ENCODE measurements at places on chromosomes 5 and 9. TPM values are rescaled to one million over a fixed set of nuclear protein-coding genes. Genes with fewer than 3 reads are reported as not detected.

DNA sequence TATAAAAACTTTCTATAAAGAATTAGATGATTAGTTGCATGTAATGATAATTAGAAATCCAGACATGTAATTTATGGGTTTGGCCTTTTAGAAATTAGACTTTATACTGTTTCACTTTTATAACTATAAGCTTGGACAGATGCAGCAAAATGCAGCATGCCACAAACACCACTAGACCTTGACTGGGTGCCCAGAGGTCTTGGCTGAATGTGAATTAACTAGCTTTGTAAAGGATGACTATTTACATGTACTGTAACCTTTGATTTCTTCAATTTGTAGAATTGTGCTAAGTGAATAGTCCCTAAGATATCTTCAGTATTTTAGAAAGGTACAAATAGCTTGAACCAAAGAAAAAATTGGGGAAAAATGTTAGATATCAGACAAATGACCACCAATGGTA, 2168.1 kb downstream of the MAT2B start:
- no peak for DNase-seq

DNA sequence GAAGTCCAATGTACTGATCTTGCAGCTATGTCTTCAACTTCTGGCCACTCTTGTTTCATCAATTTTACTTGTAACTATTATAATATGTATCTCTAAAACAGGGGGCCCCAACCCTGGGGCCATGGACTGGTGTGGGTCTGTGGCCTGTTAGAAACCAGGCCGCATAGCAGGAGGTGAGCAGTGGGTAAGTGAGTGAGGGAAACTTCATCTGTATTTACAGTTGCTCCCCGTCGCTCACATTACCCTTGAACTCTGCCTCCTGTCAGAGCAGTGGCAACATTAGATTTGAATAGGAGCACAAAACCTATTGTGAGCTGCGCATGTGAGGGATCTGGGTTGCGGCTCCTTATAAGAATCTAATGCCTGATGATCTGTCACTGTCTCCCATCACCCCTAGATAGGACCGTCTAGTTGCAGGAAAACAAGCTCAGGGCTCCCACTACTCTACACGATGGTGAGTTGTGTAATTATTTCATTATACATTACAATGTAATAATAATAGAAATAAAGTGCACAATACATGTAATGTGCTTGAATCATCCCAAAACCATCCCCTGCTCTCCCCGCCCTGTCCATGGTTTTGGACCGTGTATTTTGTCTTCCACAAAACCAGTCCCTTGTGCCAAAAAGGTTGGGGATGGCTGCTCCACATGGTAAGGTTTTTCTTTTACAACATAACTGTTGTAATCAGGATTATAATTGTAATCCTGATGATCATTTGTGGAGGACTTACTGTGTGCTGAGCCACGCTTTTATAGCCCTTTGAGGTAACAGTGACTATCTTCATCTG, 26.9 kb upstream of the SH3PXD2B start:
- no peak for DNase-seq

GRCh38 chr5:75736273-75736672, 19.0 kb upstream of the POC5 start:
- DNase-seq, result no peak

GRCh38 chr9:97747201-97747965, 50.2 kb upstream of the XPA start:
- no peak for DNase-seq

DNA sequence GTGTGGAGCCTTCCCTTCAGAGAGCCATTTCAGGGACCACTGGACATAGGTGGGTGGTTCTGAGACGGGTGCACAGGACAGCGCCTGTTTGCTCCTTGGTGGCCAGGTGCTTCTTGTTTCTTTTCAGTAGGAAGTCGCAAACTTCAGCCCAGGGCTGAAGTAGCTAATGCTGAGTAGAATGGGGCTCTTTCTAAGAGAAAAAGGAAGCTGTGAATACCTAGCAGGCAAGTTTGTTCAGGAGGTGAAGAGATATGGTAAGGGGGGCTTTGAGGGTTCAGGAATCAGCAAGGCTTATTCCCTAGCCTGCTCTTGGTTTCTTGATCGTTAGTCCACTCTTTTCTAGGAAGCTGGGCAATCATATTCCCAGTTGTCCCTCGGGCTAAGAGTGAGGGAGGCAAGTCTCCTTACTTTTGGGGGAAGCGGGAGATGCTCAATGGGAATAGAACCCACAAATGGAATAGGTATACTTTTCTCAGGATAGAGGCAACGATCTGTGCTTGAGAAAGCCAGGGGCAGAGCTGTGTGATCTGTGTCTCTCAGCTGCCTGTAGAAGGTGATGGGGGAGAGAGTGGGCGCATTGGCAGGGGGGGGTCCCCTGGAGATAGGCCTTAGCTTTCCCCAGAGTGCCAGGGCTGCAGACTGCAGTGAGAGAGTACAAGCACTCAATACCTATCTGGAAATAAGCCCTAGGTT, 1.9 kb upstream of the PURA start:
- no peak for DNase-seq

- DNase-seq, result no peak
Measured at GRCh38 chr5:133226186-133226585, 174.4 kb downstream of the HSPA4 start.

DNA sequence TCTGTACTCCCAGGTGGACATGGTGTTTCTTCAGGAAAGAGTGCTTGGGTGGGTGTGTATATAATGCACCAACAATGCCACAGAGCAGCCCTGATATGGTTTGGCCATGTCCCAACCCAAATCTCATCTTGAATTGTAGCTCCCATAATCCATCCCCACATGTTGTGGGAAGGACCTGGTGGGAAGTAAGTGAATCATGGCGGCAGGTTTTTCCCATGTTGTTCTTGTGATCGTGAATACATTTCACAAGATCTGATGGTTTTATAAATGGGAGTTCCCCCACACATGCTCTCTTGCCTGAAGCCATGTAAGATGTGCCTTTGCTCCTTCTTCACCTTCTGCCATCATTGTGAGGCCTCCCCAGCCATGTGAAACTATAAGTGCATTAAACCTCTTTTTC, 158.5 kb downstream of the NR3C1 start:
- DNase-seq, result no peak

DNA sequence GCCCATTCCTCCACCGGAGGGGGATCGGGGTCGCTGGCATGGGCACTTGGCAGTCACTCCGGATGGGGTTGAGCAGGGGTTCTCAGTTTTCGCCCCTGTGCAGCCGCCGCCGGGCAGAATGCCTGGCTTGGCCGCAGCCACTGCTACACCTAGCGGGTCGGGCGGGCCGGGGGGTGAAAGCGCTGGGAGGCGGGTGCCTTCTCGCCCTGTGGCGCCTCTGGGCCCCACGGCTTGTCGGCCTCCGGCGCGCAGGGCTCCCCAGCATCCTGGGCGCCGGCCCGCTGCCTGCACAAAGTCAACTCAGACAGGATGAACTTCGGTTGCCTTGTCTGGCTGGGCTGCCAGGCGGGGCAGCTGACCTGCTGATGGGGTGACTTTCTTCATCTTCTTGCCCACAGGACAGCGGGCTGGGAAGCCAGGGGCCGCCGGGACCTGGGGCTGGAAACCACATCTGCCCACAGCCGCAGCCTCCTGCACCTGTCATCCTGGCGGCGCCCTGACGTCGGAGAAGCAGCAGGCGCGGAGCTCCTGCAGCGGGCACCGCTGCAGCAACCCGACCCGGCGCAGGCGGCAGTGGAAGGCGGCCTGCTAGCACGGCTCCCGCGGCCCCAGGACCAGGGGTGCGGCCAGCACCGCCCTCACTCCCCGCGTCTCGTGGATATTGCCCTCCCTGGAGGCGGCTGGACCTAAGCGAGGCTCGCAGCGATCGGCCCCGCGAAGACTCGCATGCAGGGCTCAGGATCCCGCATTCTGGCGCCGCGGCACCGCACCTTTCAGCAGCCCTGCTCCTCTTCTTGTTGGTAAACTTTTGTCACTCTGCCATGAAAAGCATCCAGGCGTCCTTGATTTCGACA, 1.3 kb upstream of the ANKRD18A start:
- peak; percentile 40 for DNase-seq

DNA sequence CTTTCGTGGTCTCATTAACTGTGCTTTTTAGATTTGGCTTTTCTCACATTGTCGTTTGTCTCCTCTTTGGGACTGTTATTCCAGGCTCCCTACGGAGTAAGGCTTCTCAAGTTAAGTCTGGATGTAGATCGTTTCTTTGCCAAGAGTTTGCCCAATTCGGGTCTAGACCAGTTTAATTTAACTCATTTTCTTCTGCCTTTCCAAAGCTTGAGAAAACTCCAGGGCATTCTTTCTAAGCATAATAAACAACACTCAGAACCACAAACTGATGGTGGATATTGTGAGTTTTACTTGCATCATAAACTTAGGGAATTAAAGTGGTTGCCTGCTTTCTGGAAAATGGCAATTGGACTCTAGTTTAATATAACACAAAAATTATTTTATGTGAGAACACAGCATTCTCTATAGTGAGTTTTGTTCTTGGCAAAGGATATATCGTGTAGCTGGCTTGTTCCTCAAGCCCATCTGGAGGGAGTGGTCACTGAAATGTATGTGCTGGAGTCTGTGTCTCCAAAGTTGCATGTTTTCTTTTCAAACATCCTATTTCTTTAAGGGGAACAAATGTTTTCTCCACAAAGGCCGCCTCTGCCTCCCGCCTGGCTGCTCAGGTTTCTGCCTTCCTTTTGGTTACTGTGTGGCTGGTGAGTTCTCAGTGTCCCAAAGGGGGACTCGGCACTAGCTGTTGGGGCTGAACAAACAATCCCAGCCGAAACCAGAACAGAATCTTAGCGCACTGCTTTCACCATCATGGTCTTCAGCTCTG, 211.3 kb upstream of the FBN2 start:
- DNase-seq, result no peak

DNA sequence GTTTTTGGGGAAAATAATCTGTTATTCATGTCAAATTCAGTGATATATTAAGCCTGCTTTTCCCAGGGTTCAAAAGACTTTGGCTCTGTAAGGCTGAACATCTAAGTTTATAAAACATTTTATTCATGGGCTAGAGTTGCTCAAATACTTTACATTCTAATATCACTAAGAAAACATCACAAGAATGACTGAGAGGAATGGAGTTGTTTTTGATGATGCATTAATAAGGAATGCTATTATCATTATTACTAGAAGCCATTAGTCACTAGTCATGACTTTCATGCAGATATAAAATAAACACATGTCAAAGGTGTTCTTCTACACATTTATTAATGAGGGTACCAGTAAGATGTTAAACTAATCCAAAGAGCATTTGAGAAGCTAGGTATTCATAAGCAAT, 185.5 kb upstream of the KCNN2 start:
- DNase-seq, result no peak

- DNase-seq, result no peak
Measured at GRCh38 chr9:84991514-84991870, 322.0 kb downstream of the NTRK2 start.

DNA sequence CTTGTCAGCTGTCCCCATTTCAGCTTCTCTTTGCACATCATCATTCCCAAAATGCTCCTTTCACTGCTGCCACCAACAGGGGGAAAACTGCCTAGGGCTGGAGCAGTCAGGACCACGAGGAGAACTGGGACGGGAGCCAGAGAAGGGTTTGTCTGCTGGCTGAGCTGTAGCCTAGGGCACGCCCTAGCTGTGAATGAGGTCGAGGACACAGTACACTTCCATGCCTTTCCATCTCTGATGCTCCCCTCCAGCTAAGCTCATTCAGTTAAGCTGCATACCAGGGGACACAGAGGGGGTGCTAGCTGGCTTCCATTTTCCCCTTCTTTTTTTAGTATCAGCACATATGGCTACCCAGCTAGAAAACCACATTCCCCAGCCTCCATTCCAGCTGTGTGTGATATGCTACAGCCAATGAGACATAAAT, 64.7 kb downstream of the STK10 start:
- DNase-seq, result peak; percentile 47

GRCh38 chr5:149481485-149481884, 69.8 kb downstream of the CSNK1A1 start:
- DNase-seq, result no peak

DNA sequence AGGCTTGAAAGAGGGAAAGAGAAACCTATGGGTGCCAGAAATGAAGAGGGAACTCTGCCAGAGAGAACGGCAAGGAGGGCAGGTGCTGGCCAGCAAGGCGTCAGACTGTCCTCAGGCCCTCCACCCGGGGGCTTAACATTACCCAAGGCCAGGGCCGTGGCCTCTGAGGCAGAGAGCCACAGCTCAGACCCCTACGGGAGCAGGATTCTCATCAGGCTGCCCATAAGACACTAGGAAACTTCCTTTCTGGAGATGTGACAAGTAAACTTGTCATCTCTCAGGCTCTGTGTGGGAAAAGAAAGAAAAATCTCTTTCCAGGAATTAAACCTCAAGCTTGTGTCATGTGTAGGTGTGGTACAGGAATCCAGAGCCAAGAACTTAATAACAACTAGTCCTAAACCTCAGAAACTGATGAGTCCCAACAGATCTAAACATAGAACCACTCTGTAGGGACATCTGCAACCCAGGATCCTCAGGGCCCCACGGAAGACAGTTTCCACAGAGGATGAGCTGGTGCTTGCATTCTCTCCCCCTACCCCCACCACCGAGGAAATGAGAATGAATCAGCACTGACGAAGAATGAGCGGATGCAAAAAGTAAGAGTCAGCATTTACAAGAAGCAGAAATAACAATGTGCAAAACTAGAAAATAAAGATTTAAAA, 74.3 kb downstream of the DCP2 start:
- DNase-seq, result no peak

- DNase-seq, result no peak
Measured at GRCh38 chr9:91305596-91306295, 56.0 kb downstream of the AUH start.

- DNase-seq, result no peak
Measured at GRCh38 chr9:81669041-81669651, 20.2 kb downstream of the TLE1 start.

GRCh38 chr5:151678713-151679112, 8.0 kb downstream of the SPARC start:
- DNase-seq, result no peak

- DNase-seq, result no peak
Measured at GRCh38 chr5:167575330-167575729, 716.1 kb upstream of the WWC1 start.

DNA sequence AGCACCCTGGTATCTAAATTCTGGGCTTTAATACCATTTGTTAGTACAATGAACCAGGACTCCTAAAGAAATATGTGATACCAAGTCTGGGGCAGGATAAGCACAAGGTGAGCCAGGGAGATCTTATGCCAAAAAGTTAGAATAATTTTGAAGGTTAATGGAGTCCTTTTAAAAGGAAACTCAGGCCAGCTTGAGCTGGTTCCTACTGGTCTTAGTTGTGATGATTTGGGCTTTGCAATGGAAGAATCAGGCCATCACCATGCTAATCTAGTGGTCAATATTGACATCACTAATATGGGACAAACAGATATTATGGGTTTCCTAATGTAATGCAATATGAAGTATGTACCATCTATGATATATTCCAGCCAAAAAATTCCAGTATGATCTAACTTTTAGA, 7.5 kb upstream of the SPATA9 start:
- no peak for DNase-seq

The MARVELD2 gene
- 48.7 TPM for total RNA-seq

The PCDHGA7 gene
- total RNA-seq, result 3.3 TPM

The PCDH1 gene
- total RNA-seq, result 92.5 TPM

The CDH9 gene
- total RNA-seq, result not detected

The LHX3 gene
- total RNA-seq, result not detected

The NEUROG1 gene
- total RNA-seq, result not detected

The GABRA1 gene
- total RNA-seq, result 7.9 TPM

The DOK3 gene
- 0.60 TPM for total RNA-seq

The JMY gene
- 12.6 TPM for total RNA-seq

The C9orf50 gene
- not detected for total RNA-seq

The GRIA1 gene
- 1.00 TPM for total RNA-seq

The OTP gene
- not detected for total RNA-seq

The NPR3 gene
- 0.60 TPM for total RNA-seq

The CDKN2B-AS1 gene
- 46.0 TPM for total RNA-seq

The KLHL3 gene
- total RNA-seq, result 0.75 TPM

The TSSK1B gene
- not detected for total RNA-seq

The SMAD5 gene
- total RNA-seq, result 272 TPM

The ARL14EPL gene
- total RNA-seq, result not detected

The CTNND2 gene
- total RNA-seq, result 1.9 TPM
